ENCODE measurements at places on chromosomes 3 and 15. TPM values are rescaled to one million over a fixed set of nuclear protein-coding genes. Genes with fewer than 3 reads are reported as not detected.

DNA sequence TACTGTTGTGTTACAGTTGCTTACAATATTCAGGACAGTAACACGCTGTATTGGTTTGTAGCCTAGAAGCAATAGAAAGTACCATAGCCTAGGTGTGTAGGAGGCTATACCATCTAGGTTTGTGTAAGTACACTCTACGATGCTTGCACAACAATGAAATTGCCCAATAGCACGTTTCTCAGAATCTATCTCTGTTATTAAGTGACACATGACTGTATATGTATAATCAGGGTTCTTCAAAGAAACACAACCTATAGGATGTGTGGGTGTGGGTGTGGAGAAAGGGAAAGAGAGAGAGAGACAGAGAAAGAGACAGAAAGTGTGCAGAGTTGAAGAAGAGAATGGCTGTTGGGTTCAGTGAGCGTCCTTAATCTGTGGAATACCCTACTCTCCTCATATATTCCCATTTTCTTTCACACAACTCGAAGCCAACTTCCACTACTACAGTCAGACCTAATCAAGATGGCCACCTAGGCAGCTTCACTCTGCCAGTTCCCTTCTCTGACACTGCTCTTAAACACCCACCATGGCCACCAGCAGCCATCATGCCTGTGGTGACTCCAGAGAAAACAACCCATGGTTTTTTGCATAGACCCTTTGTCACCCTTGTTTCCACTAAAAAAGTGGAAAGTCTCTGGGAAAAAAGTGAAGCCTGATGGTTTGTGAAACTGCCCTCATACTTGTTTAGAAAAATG lies 5.8 kb upstream of the PPP4R2 start:
- no peak overlapping the region for H3K27ac ChIP-seq
- DNase-seq: no peak
- H3K4me1 ChIP-seq: peaks cover 2% of the 10 kb centered on the region
- no peak overlapping the region for H3K4me3 ChIP-seq
- H3K27me3 ChIP-seq: peaks cover 2% of the 10 kb centered on the region

Gene SNTN
- not detected for total RNA-seq

DNA sequence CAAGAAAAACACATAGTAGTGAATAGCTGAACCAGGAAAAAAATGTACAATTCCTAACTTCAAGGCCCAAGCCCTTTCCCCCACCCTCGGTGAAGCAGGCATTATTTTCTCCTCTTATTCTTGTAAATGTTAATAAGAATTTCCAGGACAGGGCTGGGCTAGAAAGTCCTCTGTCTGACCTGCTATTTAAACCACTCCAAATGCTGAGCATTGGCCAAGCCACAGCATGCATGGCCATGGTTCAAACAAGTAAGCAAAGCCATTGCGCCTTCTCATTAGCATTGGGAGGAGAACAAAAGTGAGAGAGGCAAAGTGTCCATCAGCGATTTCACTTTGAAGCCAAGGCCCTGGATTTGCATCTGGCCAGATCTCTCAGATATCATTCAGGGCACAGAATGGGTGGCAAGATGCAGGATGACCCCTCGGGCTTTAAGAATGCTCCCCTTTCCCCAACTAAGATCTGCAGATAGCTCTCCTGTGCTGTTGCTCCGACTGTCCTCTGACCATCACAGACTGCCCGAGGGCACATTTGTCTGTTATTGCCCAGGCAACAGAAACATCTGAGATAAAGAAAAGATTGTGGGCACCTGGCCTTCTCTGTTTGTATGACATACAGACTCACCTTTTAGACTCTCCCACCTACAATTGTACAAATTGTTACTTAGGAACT lies 46.3 kb downstream of the CEMIP start:
- H3K27me3 ChIP-seq: no peaks in the 10 kb centered on the region
- no peaks in the 10 kb centered on the region for H3K36me3 ChIP-seq
- no peaks in the 10 kb centered on the region for H3K4me1 ChIP-seq
- DNase-seq: no peak
- H3K27ac ChIP-seq: no peak overlapping the region

Gene ASB7
- total RNA-seq: 17.9 TPM

GRCh38 chr3:186400662-186401061 lies 38.6 kb upstream of the DGKG start:
- H3K4me1 ChIP-seq: no peaks in the 10 kb centered on the region
- H3K27me3 ChIP-seq: peaks cover 19% of the 10 kb centered on the region
- H3K4me3 ChIP-seq: no peak overlapping the region
- DNase-seq: no peak
- H3K27ac ChIP-seq: no peak overlapping the region
